RKO (cell line): ENCODE measurements at places on chromosomes 5 and 9.

- no peak for DNase-seq
These were observed 262.6 kb downstream of the ATPSCKMT start for GRCh38 chr5:9987101-9987500.

GRCh38 chr5:154295551-154295950, 105.0 kb downstream of the GALNT10 start:
- no peak for DNase-seq

DNA sequence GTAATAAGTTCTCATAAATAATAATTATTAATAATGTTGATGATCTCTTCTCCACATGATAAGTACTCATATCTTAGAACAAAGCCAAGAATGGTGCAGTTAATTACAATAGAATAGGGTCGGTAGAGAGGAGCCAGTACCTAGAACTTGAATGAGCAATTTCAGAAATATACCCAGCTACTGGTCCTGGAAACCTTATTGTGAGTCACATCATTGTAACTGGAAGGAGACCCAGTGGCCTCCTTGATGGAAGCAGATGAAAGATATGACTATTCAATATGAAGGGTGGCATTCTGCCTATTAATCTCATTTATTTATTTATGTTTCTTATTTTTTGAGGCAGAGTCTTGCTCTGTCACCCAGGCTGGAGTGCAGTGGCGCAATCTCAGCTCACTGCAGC, 37.7 kb upstream of the SHOC1 start:
- no peak for DNase-seq

DNA sequence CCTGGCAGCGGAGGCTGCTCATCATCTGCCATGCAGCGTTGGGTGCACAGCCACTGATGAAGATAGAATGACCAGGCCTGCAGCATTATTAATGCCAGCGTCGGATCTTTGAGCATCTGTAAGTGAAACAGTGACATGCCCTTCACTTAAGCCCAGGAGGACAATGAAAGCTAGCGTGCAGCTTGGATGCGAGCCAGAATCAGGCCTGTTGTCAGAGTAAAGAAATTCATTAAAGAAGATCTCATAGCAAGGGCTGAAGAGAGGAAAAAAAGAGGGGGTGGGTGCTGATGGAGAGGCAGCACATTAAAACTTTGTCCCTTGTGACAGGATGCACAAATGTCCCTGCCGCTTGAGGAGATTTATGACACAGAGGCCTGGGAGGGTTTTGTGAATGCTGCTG, 186.1 kb upstream of the MAST4 start:
- no peak for DNase-seq

- peak; percentile 85 for DNase-seq
These were observed 343 bp downstream of the KIAA0825 start for GRCh38 chr5:94618029-94618492.

DNA sequence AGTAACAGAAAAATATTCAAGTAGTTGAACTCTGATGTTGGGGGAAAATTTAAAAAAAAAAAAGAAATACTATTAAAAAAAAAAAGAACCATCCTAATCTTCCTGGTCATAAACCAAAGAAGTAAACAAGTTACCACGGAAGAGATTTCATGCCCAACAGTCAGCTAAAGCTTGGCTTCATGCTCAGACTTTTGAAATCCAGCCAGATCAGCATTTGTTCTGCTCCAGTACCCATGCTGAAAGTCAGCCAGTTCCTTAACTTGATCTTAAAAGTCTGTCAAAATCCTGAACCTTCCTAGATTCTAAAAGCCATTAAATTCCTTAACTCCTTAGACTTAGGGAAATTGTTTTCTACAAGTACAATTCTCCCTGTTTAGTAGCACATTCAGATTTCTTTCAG, 908.7 kb upstream of the CDH9 start:
- no peak for DNase-seq
